ENCODE measurements at places on chromosomes 11 and 22.

DNA sequence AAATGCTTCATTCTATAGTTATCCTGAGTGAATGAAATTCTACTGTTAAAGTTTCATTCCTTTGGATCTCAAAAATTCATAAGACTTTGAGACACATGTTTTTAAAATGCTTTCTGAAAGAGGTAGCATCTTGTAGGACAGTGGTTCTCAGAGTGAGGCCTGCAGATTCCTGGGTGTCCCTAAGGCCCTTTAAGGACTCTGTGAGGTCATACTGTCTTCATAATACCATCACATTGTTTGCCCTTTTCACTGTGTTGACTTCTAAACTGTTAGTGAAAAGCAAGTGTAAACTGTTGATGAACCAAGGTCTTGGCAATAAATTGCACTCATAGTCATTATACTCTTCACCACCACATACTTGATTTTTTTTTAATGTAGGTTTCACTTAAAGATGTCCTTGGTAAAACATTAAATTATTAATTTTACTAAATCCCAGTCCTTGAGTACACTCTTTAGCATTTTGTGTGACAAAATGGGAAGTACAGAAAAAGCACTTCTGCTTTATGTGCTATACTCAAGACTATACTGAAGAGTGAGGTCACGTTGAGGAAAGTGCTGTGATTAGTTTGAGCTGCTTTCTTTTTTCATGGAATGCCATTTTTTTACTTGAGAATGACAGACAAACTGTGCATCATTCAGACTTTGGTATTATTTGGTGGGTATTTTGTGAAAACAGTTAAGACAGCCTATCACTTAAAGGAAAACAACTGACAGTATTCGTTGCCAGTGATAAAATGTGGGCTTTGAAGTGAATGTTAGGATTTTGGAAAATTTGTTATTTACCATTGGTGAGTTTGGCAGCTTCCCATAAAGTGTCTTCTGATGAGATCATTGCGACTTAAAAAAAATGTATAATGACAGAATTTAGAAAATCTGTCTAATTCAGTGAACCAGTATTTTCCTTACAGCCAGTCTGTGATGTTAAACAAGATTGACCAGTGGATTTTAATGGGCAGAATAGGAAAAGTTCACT is 61.1 kb downstream of the SPECC1L start:
- no peak for DNase-seq

DNA sequence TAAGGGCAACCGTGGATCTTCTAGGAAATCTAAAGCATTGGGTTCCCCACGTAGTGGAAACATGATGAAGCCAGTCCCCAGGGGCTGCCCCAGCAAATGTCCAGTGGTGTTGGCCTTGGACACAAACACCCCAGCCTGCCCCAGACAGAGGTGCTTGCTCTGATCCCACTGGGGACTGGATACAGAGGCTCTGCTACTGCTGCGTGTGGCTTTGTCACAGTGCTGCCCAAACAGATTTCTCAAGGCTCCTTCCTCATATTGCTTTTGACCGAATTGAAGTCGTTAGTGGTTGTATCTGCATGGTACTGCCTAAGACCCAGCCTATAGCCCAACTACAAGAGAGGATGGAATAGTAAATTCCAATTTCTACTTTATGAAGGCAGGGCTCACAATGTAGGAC is 40.1 kb upstream of the CD44 start:
- no peak for DNase-seq

DNA sequence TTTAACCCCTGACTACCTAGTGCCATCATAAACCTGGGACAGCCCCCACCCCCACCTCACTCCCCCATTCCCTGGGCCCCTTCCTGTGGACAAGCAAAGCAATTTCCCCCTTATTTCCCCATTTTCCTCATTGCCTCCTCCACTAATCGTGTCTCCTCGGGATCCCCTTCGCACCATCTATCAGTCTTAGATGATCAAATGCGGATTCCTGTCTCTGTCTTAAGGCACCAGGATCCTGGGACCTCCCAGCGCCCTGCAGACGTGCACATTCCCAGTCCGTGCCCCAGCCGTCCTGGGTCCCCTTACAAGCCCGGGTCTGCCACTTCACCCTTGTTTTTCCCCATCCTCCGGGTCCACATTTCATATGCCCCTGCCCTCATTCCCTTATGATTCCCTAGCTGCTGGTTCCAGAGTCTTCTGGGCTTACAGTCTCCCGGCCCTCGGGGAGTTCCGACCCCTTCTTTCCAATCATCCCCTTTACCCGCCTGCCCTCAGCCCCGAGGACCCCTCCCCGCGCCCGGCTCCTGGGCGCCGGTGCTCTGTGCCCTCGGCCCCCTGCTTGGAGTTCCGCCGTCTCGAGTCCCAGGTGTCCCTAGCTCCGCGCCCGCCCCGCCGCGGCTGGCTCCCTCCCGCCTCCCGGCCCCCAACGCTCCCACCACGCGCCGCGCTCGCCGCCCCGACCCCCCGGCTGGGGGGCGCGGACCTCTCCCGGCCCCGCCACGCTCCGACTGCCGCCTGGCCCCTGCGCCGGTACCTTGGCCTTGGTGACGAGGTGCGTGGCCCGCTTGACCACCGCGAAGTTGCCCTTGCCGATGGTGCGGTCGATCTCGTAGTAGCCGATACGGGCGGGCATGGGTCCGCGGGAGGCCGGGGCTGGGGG is 599 bp downstream of the SIK3 start:
- peak; percentile 25 for DNase-seq

- DNase-seq: no peak
Observed at GRCh38 chr11:128857341-128857740, 9.8 kb downstream of the KCNJ1 start.

DNA sequence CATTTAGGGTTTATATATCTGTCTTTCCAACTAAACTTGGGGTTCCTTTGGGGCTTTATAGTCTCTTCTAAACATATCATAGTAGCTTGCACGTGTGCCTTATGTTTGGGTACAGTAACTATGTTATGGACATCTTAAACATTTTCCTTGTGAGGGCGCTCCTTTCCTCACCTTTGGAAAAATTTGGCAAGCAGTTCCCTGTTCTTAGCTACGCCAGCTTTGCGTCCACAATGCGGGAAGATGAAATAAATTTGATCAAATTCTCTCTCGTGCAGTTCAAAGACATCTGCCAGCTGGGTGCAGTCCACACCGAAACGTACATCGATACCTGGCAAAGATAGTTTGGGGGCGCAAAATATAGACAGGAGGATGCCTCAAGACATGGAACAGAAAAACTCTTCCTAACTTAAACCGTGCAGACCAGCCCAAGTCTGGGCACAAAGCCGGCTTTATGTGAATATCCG is 548 bp downstream of the FDXACB1 start:
- DNase-seq: peak; percentile 66

- no peak for DNase-seq
Observed at GRCh38 chr11:65430406-65431217, 8.0 kb downstream of the NEAT1 start.

GRCh38 chr11:122720107-122720881 is 64.8 kb downstream of the UBASH3B start:
- DNase-seq: no peak

DNA sequence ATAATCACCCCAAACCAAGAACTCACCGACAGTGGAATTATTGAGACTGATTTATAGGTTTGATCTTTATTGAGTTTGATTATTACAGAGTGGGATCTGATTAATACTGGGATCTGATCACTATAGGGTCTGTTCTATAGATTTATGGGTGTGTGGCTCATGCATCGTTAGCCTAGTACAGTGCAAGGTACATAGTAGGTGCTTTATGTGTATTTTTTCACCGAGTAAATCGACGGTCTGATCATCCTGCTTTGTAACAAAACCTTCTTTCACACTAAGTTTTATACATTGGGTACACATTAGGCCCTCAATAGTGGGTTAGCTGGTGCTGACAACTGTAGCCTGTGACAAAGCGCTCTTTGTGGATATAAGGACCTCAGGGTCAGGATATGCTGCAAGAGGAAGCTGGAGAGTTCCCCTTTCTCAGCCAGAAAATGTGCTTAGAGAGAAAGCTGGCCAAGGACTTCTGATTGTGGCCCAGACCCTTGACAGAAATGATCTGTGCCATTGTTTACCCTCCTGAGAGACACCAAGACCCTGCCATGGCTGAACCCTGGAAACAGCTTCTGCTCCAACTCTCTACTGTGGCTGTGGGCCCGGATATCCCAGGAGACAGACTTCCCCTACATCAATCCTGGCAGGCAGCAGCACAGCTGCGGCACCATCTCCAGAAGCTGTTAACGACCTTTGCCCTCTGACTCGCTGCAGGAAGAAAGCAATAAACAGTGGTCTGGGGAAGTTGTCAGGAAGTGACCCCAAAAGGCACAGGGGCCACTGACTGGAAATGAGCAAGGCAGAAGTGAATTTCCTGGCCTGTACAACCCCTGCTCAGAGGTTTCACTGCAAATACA is 16.1 kb upstream of the TPP1 start:
- no peak for DNase-seq

GRCh38 chr11:130449996-130450769 is 1.7 kb downstream of the ADAMTS15 start:
- peak; percentile 22 for DNase-seq

DNA sequence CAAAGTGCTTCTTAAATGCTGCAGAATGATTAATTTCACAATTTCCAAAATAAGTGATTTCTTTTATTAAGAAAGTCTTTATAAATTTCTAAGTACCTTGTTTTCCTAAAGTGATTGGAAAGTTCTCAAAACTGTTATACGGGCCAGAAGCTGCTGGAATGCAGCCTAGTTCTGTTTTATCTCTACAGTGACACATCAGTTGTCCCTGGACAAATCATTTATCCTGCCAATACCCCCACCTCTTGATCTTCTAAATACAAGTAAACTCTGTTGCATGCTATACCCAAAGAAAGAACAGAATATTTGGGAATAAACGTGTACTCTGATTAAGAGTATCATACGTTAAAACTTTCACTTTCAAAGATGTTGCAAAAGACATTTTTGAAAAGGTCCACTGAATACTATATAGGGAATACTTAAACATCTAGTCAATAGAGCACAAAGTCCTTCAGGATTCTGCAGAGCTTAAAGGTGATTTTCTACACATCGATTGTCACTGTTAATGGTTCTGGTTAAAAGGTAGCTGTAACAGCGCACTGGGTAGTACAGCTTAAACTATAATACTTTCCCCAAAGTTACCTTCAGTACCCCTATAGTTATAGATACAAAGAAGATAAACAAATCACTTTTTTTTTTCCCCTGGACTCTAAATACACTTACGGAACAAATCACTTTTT is 92.1 kb upstream of the APOA1 start:
- DNase-seq: no peak

GRCh38 chr11:81002374-81002773 is 1561.5 kb upstream of the TENM4 start:
- no peak for DNase-seq

- peak; percentile 66 for DNase-seq
Observed at GRCh38 chr11:122341477-122341876, 225.5 kb upstream of the BLID start.

- no peak for DNase-seq
Observed at GRCh38 chr11:44047931-44048431, at the start of gene ACCSL. Gene ACCSL (plus strand): TSS chr11:44047981. CDS start chr11:44048037, 56 bp downstream.

- DNase-seq: no peak
Observed at GRCh38 chr11:128345316-128345715, 242.0 kb downstream of the ETS1 start.

DNA sequence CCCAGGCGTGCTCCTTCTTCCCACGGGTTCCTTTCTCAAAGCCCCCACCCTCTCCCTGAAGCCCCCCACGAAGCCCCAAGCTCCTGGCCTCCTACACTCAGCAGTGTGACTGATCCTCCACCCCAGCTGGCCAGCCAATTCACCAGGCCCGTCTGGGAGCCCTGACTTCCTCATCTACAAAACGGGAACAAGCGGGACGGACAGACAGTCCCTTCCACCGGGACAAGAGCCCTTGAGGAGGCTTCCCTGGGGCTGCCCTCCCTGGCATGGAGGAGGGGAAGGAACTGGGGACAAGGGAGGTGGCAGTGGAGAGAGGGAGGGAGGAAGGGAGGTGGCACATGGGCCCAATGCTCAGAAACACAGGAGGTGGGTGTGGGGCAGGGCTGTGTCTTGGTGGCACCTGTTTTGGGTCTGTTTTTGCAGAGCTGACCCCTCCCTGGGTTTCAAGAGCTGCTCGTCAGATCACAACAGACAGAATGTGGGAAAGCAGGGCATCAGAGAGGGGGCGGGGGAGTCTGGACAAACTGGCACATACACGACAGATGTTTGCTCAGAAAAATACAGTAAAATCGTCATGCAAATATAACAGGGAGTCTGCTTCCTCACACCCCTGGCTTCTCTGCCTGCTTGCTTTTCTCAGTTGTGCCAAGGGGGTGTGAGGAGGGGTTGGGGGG is 56.8 kb downstream of the ELFN2 start:
- peak; percentile 78 for DNase-seq

- DNase-seq: peak; percentile 28
Observed at GRCh38 chr11:1233351-1234053, 10.6 kb downstream of the MUC5B start.

DNA sequence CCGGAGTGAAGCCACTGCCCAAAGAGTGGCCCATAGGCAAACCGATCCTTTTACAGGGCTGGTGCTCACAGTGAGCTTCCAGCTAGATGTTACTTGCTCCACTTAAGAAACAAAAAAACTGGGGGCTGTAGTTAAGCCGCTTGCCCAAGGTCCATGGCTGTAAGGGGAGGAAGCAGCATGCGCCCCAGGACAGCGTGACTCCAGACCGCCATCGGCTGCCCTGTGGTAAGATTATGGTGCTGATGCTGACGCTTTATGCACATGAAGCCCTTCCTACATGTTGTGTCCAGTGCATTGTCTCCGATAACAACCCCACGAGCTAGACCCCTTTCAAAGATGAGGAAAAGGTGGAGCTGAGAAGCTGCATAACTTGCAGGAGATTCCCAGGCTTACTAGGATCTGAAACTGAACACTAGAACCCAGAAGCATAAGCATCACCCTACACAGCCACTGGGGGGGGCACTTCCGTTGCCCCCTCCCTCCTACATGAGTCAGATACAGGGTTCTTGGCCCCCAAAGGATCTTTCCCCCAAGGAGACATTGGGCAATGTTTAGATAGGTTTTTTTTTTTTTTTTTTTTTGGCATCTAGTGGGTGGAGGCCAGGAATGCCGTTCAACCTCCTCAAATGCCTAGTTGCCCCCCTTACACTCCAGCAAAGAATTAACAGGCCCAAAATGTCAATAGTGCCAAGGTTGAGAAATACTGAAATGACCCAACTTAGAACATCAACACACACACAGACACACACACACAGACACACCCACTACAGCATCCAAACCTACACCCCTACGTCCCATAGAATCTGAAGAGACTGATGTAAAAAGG is 53.9 kb downstream of the MN1 start:
- no peak for DNase-seq

- no peak for DNase-seq
Observed at GRCh38 chr11:76436020-76436419, 8.8 kb upstream of the EMSY start.

GRCh38 chr11:102615894-102616432 is 9.2 kb downstream of the MMP20 start:
- no peak for DNase-seq

- DNase-seq: no peak
Observed at GRCh38 chr22:50269573-50269969, 609 bp downstream of the MAPK11 start.

- DNase-seq: no peak
Observed at GRCh38 chr22:26068571-26068970, 100.7 kb upstream of the SEZ6L start.

- no peak for DNase-seq
Observed at GRCh38 chr11:132718711-132719671, 813.3 kb downstream of the OPCML start.

Measured in NCI-H524 (cell line).